ENCODE measurements at places on chromosomes 3 and 15.
A peak's percentile ranks its signal among the peaks of the same experiment; 100 is the strongest.

GRCh38 chr3:138099417-138099816 is 16.0 kb downstream of the DZIP1L start:
- DNase-seq = no peak

GRCh38 chr3:4845882-4846281 is 133.4 kb upstream of the BHLHE40 start:
- no peak for DNase-seq

- no peak for DNase-seq
These were observed 15.9 kb downstream of the PSTPIP1 start for GRCh38 chr15:77010857-77011256.

GRCh38 chr3:188553569-188553968 is 399.6 kb downstream of the LPP start:
- no peak for DNase-seq

DNA sequence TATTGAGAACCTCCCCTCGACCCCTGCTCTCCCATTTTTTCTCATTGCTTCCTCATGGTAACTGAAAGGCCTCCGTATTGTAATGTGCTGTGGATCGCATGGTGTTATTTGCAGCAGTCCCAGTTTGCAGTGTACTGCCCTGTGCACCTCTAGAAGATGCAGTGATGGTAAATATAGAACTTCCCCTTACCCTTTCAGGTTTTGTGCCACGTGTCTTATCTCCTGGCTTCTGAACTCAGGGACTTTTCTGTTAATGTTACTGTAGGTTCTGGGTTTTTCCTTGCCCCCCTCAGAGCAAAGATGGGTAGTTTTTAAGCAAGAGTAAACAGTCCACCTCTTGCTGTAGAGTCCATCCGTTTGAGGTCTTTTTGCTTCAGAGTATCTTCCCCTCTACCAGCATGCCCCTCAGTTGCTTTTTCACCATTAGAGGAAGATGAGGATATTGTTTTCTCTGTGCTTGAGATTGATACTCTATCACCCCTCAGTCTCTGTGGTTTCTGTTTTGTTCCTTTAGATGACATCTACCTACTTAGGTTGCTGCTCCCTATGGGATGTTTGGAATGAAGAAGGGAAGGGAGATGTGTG is 22.4 kb downstream of the CHD2 start:
- no peak for DNase-seq

DNA sequence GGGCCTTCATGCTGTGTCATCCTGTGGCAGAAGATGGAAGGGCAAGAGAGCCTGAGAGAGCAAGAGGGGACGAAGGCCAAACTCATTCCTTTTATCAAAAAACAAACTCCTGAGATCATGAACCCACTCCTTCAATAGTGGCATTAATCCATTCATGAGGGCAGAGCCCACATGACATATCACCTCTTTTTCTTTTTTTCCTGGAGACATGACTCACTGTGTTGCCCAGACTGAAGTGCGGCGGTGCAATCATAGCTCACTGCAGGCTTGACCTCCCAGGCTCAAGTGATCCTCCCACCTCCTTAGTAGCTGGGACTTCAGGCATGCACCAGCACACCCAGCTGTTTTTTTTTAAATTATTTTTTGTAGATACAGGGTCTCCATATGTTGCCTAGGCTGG is 92.0 kb upstream of the RNU6-1 start:
- DNase-seq = no peak

DNA sequence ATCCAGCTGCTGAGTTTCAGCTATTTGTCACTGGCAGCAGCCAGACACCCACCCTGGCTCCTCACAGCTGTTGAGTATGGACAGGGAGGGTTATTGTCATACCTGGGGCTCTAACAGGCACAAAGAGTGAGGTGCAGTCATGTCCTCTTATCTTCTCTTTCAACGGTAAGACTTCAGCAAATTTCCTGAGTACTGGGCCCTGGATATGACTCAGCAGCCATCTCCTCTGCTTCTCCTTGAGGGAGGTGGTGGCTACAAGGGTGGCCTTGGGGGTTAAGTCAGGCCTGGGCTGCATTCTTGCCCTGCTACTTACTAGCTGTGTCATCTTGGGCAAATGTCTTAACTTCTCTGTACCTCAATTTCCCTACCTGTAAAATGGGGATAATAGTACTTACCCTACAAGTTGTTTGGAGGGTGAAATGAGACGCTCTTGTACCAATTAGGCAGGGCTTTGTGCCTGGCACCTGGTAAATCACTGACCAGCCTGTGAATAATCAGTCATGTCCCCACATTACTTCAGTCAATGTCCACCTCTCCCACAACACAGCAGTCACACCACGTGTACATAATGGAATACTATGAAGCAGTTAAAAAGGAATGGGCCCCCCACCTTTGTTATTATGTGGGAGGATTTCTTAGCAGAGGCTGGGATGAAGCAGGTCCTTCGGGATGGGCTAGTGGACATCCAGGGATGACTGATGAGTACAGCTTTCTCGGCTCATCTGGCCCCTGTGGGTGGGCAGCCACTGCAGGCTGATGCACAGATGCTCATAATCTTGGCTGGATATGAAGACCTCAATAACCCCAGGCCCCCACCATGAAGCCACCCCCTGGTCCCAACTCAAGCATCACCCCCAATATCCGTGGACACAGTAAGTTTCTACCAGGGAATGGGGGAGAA is 528.8 kb downstream of the SHQ1 start:
- peak; percentile 61 for DNase-seq

GRCh38 chr3:177445549-177445948 is 248.3 kb upstream of the TBL1XR1 start:
- no peak for DNase-seq

DNA sequence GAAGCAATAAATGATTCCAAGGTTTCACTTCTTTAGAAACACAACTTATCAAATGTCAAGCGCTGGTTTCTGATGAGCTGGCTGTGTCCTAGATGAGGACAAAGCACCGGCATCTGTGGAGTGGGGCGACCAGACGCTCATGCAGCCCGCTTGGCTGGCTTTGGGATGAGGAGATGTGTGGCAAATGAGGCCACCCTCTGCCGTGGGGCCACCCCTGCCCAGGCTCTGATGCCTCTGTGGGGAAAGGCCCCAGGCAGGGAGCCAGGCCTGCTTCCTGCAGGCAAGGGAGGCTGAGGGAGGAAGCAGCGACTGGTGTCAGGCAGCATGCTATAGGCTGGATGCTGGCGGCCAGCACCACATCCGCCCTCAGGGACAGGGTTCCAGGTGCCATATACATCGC is 102.9 kb downstream of the HERC2 start:
- no peak for DNase-seq

DNA sequence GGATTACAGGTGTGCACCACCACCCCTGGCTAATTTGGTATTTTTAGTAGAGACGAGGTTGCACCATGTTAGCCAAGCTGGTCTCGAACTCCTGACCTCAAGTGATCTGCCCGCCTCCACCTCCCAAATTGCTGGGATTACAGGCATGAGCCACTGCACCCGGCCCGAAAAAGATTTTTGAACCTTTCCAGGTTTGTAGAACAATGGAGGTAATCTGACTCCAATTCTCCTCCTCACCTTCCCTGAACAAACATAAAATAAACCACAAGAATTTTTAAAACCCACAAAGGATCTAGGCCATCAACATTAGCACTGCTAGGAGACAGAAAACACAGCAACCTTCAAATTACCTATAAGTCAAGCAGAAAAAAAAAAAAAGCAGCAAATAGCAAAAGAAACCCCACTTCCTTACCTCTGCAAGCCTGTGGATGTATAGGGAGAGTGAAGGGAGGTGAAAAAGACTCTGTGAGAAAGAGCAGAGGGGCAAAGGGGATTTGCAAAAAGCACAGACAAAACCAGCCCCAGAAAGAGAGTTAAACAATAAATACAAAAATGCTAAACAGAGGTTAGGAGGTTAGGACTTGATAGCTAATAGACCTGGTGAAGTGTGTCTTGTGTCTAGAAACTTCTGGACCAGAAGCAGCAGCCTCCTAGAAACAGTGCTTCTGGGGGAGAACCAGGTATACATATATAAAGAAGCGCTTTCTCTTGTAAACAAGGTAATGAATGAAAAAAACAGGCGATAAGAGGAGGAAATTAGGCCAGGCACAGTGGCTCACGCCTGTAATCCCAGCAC is 32.1 kb downstream of the TFDP2 start:
- peak; percentile 22 for DNase-seq

DNA sequence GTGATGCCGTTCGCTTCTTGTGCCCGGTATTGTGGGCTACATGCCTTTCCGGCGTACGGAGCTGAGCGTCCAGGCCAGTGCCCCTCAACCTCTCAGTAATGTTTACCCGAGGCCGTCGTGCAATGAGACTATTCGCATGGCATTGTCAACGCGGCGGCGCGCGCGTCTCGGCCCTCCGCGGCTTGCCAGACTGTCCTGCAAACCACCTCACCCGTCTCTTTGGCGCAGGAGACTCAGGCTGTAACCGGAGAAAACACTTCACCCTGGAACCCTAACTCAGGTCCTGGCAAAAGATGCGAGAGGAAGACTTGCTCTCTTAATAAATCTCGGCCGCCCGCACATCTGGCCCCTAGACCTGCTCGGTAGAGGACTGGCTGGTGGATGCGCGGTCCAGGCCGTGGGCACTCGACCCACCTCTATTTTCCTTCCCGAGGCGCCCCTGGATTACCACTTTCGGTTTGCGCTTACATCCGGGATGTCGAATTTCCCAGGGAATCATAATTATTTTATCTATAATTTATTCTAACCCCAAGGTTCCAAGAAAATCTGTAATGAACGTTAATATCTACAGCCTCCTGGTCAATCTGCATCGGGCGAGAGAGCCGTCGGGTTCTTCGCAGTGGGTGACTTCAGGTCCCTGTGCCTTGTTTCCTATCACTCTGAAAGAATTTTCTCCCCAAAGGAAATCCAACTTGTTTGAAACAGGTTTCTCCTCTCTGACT is 71.8 kb upstream of the POLG start:
- DNase-seq = no peak

- DNase-seq = no peak
These were observed 1.4 kb downstream of the CA12 start for GRCh38 chr15:63380151-63380807.

DNA sequence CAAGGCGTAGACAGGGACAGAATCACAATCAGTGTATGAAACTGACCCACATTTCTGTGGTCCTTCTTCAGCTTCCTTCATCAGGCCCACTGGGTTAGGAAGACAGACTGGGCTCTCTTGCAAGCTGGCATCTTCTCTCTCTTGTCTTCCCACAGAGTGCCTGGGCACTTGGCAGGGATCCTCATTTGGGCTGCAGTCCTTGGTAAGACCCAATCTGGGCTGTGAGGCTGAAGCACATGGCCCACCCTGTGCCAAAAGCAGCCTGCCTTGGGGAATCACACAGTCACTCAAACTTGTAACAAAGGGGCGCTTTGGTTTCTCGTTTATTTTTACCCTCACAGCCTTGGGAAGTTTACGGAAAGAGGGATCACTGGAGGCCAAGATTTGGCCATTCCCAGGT is 8.2 kb upstream of the EPHB3 start:
- DNase-seq = no peak

DNA sequence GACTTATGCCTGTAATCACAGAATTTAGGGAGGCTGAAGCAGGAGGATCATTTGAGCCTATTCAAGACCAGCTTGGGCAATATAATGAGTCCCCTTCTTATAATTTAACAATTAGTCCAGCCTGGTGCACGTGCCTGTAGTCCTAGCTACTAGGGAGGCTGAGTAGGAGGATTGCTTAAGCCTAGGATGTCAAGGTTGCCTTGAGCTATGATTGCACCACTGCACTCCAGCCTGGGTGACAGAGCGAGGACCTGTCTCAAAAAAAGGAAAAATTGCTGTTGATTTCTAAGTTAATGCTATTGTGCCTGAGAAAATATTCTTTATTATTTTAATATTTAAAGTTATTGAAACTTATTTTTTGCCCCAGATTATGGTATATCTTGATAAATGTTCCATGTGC is 159.0 kb downstream of the NLGN1 start:
- no peak for DNase-seq

DNA sequence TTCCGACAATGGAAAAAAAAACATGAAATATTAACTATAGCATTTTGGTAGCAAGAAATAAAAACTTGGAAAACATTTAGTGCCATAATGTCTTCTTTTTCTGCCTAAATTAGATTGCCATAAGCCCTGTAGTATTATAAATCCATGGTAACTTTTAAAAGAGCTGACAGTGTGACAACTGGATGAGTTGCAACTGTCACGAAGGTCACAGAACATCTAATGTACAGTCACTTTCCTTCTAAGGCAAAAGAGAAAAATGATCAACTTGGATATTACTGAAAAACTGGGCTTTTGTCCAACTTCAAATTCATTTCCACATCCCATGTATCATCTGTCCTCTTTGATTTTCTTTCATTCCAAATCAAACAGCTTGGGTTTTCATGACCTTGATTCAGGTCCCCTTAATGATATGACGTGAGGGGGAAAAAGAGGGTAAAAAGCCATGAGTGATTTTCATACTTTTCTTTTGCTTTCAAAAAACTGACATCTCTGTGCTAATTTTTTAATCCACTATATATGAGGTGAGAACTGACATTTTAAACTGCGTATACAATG is 602 bp downstream of the CPB1 start:
- DNase-seq = peak; percentile 23

DNA sequence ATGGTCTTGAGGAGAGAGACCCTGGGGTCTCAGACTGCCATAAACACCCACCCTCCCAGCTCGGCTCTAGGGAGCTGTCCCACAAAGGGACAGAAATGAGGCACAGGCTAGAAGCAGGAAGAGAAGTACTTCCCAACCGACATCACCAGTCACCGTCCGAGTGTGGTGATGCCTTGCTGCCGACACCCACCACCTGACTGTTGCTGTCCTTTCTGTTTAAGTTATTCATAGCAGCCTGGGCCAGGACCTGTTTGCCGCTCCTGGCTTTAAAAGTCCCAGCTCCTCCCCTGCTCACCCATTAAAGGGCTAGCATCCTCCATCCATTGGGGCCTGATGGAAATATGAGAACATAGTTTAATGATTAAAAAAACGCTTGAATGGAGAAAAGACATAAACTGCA is 13.2 kb upstream of the SPG11 start:
- DNase-seq = no peak

- DNase-seq = no peak
These were observed 334.3 kb downstream of the UNC13C start for GRCh38 chr15:54312528-54312927.

- DNase-seq = no peak
These were observed 48.8 kb downstream of the ALDH1A2 start for GRCh38 chr15:58016581-58017175.

DNA sequence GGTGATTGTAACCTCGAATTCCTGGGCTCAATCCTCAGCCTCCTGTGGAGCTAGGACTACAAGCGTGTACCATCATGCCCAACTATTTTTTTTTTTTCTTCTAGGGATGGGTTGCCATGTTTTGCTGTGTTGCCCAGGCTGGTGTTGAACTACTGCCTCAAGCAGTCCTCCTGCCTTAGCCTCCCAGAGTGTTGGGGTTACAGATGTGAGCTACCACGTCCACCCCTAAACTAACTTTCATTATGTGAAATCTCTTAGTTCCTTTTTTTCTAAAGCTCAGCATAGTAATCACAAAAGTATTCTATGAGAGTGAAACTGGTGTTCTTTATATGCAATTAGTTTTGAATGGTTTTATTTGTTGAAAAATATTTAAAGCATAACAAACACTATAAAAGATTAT is 92.1 kb downstream of the XRN1 start:
- no peak for DNase-seq

GRCh38 chr3:195907934-195908693 is at the start of gene TNK2:
TNK2 (minus strand) TSS chr3:195908551; CDS start chr3:195888588, 19,963 bp downstream.
- no peak for DNase-seq

Measured in fibroblast of skin of right biceps (primary cell).